ENCODE measurements at places on chromosomes 1 and 21. TPM values are rescaled to one million over a fixed set of nuclear protein-coding genes. Genes with fewer than 3 reads are reported as not detected.

DNA sequence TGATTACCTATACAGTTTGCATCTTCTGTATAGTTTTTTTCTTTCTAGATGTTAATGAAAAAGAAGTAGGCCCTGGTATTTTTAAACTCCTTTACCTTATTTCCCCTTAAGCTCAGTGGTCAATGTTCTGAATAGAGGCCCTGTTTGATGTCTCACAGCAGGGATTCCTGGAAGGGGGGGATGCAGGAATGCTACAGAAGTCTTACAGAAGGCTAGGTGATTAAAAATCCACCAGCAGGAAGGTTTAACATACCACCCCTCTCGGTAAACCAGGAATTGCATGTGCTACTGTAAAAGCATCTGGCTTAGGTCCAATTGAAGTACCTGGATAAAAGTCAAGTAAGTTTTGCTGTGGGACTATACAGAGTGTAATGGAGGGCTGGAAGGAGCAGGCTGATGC is 78.3 kb downstream of the NOS1AP start:
- DNase-seq, result no peak

DNA sequence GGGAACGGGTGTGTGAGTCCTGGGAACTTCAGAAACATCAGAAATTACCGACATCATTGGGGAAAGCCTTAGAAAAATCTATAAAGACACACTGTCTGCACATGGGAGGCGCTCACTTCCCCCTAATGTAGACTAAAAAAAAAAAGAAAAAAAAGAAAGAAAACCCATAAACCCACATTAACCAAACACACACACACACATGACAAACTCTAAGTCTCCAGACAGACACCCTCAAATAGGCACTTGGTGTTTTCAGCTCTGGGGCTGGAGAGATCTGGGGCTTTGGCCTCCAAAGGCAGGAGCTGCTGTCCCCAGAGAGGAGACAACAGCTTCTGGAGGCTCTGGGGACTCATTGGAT is 13.2 kb upstream of the SDHB start:
- no peak for DNase-seq

Gene CSRP1
- total RNA-seq, result 719 TPM

DNA sequence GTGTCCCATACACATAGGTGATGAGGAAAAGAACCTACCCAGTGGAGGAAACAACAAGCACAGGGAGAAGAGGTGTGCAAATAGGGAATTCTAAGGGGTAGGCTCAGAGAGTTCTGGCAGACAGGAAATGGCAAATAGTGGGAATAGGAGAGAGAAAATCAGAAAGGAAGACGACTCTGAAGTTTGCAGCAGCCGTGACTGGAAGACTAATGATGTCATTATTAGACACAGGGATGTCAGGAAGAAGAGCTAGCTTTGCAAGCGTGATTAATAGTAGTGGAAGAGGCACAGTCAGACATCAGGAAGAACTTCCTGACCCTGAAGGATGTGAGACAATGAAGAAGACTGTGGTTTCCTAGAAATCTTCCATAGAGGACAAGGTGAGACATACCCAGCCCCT is 21.1 kb downstream of the DLGAP3 start:
- no peak for DNase-seq

Measured in right atrium auricular region (tissue), 2 donors.